ENCODE measurements at places on chromosomes 2 and 18.

DNA sequence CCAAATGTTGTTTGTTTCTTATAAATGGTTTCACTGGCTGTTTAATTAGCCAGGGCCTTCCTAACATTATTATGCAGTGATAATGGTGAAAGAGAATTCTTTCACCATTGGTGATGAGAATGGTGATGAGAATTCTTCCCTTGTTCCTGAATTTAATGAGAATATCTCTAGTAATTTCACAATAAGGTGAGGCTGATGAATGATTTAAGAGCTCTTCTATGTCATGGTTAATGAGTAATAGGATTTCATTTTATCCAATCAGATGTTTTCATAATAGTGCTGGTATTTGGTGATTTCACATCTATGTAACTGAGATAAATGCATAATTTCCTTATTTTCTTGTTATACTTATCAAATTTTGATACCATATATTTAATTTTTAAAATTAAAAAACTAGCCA, 535.7 kb upstream of the ZEB2 start:
- DNase-seq, result no peak

DNA sequence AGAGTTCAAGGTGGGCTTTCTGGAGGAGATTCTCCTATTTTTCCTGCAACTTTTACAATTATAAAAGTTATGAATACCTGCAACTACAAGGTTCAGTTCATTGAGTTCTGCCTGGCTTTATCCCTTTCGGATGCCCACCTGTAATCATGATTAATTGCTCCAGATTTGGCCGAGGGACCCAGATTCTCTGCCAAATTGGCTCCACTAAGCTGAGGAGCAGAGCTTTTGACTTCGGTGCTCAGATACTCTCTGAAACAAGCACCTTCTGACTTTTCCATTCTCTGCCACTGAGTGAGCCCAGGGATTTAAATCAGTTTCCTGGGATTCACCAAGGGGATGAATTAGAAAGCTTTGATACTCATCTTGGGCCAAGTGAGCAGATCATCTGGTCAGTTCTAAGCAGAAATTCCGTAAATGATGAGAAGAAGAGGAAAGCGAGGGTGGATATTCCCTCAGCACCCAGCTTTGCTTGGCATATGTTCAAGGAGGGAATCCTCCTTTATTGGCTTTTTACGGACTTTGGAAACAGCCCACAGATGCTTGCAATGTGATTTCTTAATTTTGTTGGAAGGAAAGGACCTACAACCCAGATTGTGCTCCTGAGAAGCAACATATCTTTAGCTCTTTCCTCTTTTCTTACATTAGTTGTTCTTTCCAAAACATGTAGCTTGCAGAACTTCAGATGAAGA, 179.2 kb downstream of the SETBP1 start:
- no peak for DNase-seq

GRCh38 chr2:150859877-150860276, 372.4 kb upstream of the RND3 start:
- DNase-seq, result no peak

- DNase-seq, result no peak
These were observed 38.5 kb upstream of the B3GNT7 start for GRCh38 chr2:231357048-231357447.

GRCh38 chr2:98912221-98912851, 23.7 kb downstream of the CRACDL start:
- DNase-seq, result no peak

DNA sequence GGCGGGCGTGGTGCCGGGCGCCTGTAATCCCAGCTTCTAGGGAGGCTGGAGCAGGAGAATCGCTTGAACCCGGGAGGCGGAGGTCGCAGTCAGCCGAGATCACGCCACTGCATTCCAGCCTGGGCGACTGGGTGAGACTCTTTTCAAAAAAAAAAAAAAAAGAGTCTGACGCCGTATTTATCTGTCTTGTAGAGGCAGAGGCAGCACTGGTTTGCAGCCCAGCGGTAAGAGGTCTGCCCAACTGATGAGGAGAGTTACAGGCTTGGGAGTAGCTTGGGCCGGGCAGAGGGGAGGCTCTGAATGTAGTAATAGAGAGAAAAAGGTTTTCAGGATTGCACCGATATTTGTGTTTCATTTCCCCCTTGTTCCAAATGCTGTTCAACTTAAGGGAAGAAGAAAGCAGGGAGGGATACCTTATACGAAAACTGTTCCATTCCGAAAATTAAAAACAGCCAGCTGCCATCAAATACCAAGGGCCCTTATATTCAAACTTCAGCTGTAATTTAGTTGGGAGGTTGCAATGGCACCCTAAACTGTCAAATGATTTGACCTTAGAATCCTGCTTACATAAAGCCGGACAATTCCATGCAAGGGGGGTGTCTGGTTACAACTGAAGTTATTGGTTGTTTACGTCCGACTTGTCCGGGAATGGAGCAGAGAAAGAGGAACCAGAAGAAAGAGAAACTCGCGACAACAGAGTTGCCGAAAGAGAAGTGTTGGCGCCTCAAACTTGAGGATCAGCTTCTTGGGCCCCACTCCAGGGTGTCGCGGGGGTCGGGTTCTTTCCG, 9.2 kb upstream of the SP9 start:
- no peak for DNase-seq

- no peak for DNase-seq
These were observed 1022.2 kb upstream of the PIK3C3 start for GRCh38 chr18:40932862-40933261.

DNA sequence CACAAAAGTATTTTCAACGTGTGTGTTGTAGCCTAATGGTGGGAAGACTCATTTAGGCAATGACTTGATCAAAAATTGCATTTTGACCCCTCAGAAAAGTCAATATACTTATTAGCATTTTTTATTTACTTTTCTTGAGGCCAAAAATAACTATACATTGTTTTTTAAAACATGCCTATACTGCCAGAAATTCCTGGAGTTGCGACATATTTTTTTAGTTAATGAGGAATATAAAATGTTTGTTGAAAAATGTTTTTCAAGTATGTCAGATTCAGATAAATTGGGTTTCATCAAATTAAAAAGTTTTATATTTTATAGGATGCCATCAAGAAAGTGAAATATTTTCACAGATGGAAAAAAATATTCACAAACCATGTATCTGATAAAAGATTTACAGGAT, 39.6 kb downstream of the R3HDM1 start:
- DNase-seq, result no peak

Data from stimulated activated CD4-positive, alpha-beta T cell treated with anti-CD3 and anti-CD28 coated beads, Interleukin-12 subunit alpha, Interleukin-12 subunit beta, amount 100 ng/mL, for 48 hours (primary cell).